ENCODE measurements at places on chromosomes 4 and X.

DNA sequence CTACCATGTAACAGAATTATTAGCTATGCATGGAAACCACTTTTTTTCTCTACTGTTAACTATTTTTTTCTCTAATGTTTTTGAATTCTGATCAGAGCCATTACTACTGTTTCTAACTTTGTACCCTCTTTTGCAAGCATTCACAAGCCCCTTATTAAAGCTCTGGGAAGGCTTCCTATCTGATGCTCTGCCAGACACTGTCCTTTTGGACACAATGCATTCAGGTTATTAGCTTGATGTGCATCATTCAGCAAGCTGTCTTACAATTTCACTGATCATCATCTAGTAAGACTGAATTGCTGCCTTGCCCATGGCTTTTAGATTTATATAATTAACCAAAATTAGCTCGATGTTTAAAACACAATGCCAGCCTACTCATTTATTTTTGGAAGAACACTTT is 155.1 kb downstream of the NR3C2 start:
- DNase-seq, result no peak

GRCh38 chr4:184389978-184390900 is 84.1 kb downstream of the IRF2 start:
- no peak for DNase-seq

- no peak for DNase-seq
Observed at GRCh38 chr4:76485450-76485849, 50.4 kb downstream of the SHROOM3 start.

DNA sequence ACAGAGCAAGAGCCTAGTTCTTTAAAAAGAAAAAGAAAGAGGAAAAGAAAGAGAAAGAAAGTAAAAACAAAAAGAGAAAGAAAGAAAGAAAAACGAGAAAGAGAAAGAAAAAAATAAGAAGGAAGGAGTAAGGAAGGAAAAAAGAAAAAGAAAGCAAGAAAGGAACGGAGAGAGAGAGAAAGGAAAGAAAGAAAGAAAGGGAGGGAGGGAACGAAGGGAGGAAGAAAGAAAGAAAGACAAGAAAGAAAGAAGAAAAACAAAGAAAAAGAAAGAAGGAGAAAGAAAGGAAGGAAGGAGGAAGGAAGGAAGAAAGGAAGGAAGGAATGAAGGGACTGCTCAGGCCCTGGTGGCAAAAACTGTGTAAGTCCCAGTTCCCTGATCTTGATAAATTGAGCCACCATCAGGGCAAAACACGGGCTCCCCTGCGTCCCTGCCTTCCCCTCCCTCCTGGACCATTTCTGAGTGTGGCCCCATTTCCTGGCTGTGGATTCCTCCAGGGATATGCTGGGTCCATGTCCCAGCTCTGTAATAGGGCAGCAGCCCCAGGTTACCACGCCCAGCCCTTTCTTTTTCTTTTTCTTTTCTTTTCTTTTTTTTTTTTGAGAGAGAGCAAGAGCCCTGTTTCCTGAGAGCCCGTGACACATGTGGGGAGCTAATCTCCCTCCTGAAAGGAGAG is 44.8 kb downstream of the SHOX start:
- DNase-seq, result no peak

DNA sequence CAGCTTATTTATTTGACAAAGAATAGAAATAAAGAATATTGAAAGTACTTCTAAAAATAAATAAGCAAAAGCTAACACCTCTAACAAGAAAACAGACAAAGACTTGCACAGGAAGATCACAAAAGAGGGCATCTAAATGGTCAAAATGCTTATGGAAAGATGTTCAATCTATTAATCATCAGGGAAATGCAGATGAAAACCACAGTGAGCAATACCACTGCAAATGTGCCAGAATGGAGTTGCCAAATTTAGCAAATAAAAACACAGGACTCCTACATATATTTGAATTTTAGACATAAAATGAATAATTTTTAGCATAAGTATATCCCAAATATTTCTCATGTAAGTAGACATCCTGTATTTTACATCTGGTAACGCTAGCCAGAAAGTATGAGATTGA is 56.1 kb upstream of the HPGD start:
- peak; percentile 9 for DNase-seq

GRCh38 chrX:46179748-46180147 is 365.5 kb downstream of the ZNF674 start:
- DNase-seq, result no peak

- DNase-seq, result no peak
Observed at GRCh38 chr4:147723326-147723725, 8.6 kb upstream of the ARHGAP10 start.

- DNase-seq, result no peak
Observed at GRCh38 chr4:4859799-4860599, 534 bp downstream of the MSX1 start.

DNA sequence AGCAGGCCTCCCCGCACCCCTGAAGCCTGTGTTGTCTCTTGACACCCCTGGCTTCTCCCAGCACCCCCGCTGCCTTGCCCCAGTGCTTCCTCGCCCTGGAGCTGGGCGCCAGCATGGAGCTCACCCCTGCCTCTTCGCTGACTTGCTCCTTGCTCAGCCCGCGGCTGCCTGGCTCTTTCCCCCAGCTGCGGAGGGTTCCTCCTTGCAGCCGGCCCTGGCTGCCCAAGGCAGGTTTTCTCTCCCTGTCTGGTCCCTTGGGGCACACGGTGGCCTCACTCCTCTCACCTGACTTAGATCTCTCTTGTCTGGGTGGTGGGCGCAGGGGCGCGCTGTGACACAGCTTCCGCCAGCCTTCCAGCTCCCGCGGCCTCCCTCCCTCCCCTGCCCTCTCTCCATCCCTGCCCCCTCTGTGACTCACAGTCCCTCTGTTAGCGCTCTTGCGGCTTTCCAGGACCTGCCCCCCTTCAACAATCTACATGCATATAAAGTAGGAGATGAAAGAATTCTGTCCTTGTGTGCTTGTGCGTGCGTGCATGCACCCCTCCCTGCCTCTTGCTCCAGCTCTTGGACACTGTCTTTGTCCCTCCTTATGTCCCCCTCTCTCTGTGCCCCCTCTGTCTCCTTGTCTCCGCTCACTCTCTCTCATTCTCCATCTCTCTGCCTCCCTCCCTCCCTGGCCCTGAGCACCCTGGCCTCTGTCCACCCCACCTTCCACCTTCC is 2.2 kb downstream of the PLXNB3 start:
- no peak for DNase-seq

GRCh38 chr4:183443655-183444213 is 702 bp upstream of the CDKN2AIP start:
- DNase-seq, result no peak

GRCh38 chr4:165308166-165308565 is 19.3 kb upstream of the MSMO1 start:
- DNase-seq, result no peak

- no peak for DNase-seq
Observed at GRCh38 chr4:10101671-10102473, 14.7 kb downstream of the WDR1 start.

DNA sequence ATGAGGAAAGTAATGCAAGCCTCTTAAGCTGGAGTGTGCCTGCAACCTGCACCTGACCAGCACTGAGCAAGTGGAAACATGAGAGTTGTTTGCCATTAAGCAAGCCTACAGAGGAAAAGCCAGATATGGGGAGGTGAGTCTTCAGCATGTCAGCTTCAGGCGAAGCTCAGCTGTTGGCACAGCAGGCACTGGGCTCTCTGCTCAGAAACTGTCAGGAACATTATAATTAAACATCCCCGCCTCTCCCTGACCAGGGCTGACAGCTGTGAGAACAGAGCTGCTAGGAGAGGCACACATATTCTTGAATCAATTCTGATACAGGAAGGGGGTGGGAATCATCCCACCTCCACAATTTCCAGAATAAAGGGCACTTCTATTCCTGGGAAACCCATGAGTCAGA is 19.0 kb upstream of the DCX start:
- DNase-seq, result no peak

DNA sequence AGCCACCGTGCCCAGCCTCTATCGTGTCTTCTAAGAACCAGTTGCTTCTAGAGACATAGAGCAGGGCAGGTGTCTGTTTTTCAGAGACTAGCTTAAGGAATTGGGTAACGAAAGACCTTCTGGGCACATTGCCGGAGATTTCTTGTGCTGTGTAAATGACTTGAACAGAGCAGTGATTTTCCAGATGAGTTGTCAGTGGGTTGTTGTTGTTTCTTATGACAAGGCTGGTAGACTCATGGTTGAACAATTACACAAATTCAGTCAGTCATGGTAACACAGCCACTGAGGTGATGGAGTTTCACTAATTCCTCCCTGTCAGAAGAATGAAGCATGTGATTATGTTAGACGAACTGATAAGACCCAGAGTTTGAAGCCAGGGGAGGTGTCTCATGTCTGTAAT is 20.5 kb upstream of the DDX3X start:
- DNase-seq, result no peak

GRCh38 chrX:12898073-12898472 is 8.3 kb upstream of the TLR8 start:
- DNase-seq, result no peak

DNA sequence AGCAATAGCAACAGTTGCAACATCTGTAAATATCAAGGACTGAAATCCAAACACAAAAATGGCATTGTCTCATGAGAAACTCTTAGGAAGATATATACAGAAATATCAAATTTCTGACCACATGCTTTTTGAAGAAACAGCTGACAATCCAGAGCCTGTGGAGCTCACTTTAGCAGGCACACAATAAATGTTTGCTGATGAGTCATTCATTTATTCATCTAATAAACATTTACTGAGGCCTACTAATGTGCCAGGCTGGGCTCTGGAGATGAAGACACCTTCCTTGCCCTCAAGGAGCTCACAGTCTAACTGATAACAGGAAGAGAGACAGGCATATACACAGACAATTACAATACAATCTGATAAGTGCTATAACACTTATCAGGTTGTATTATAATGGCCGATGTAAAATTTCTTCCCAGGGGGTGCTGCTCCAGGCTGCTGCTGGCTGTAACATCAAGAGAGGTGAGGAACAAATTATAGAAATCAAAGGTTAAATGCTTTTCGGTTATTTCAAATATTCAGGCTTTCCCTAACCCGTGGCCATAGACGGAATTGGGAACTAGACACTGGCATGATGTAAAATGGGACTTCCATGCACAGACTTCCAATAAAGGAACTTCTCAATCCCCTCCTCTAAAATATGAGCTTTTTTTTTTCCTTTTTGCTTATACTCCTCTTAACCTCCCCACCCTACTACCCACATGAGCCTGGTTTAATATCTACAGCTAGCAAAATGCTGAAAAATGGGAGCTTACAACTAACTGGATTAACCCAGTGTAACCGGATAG is 16.8 kb upstream of the ZCCHC13 start:
- DNase-seq, result no peak

DNA sequence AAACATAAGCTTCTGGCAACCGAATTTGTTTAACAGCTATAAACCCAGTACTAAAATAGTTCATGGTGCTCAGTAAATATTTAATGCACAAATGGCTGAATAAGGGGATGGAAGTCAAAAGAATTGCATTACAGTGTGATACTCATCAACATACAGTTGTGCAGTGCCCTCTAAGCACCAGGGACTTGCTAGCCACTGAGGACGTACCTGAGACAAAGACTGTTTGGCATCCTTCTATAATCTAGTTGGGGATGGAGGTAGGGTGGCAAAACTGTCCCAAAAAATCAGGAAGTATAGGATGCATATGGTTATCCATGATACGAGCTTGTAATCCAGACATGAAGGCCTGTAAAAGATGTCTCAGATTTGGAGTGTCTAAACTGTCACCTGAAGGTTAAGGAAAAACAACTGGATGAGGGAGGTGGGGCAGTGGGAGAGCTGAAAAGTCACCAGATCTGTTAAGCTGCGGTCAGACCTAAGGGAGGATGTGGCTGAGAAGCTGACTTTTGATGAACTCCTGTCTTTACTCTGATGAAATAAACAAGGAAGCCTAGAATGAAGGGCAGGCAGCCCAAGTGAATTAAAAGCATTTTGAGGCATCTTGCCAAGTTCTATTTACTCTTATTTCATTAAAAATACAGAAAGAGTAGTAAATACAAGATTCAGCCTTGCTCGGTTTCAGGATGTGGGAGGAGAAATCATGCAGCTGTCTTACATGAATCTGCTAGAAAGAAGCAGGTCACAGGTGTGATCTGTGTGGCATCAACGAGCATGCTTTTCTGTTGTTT is 12.0 kb upstream of the CD38 start:
- no peak for DNase-seq

- peak; percentile 4 for DNase-seq
Observed at GRCh38 chrX:43750248-43750676, 94.2 kb downstream of the MAOA start.

GRCh38 chrX:136166221-136166855 is 19.0 kb downstream of the FHL1 start:
- no peak for DNase-seq

DNA sequence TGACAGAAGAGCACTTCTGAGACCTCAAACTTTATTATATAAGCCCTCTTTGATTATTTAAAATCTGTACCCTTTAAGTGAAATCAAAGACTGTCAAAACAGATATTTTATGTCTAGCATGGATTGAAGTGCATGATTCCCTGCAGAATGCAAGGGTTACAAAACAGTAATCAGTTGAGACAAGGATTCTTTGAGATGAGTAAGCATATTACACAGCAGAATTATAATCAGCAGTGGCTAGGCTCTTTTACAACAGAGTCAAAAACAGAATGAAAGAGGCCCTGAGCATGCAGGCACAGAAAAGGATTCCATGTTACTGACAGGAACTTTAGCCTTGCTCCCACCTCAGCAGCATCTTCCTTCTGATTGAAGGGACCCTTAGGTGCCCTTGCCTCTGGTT is 487.9 kb upstream of the GALNT7 start:
- no peak for DNase-seq

- no peak for DNase-seq
Observed at GRCh38 chr4:152956650-152957436, 20.7 kb downstream of the FHDC1 start.

DNA sequence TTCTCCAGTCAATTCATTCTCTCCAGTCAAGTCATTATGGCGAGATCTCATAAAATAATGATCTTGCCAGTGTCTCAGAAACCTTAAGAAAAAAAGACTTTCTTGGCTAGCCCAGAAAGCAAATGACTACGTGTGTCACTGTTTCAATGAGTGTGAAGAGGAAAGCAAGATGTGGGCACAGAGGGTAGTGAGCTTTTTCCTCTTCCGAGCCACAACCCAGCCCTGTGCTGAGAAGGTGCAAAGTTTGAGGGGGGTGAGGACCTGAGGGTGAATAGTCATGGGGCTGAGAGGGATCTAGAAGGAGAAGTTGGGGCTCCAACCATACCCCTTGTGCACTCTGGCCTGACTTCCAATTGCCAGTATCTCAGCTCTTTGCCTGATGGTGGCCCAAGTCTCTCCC is 85.6 kb upstream of the EGFL6 start:
- DNase-seq, result no peak

GRCh38 chr4:173398779-173399415 is at the start of gene SCRG1:
Gene SCRG1 (minus strand): TSS chr4:173399116. CDS start chr4:173391414, 7,702 bp downstream.
- no peak for DNase-seq

- no peak for DNase-seq
Observed at GRCh38 chr4:150321113-150321512, 242.9 kb downstream of the DCLK2 start.

- no peak for DNase-seq
Observed at GRCh38 chr4:139239127-139239772, 40.8 kb downstream of the MGARP start.

- DNase-seq, result no peak
Observed at GRCh38 chr4:169305651-169306050, 34.9 kb upstream of the SH3RF1 start.

GRCh38 chr4:143046454-143046853 is 138.3 kb upstream of the USP38 start:
- DNase-seq, result no peak

GRCh38 chrX:16807548-16807947 is 21.3 kb downstream of the TXLNG start:
- DNase-seq, result no peak

- DNase-seq, result no peak
Observed at GRCh38 chr4:118994030-118994429, 105.4 kb downstream of the SYNPO2 start.

- no peak for DNase-seq
Observed at GRCh38 chrX:15947648-15948317, 93.2 kb upstream of the AP1S2 start.

All from HS-27A (cell line).